Right cardiac atrium (tissue), 5 donors: ENCODE measurements at places on chromosomes 5 and 9. TPM values are rescaled to one million over a fixed set of nuclear protein-coding genes. Genes with fewer than 3 reads are reported as not detected.

Gene ZDHHC11
- 19.3 TPM for total RNA-seq

Gene GAS1
- 27.8 TPM for total RNA-seq

Gene PKD2L2
- 0.85 TPM for total RNA-seq

DNA sequence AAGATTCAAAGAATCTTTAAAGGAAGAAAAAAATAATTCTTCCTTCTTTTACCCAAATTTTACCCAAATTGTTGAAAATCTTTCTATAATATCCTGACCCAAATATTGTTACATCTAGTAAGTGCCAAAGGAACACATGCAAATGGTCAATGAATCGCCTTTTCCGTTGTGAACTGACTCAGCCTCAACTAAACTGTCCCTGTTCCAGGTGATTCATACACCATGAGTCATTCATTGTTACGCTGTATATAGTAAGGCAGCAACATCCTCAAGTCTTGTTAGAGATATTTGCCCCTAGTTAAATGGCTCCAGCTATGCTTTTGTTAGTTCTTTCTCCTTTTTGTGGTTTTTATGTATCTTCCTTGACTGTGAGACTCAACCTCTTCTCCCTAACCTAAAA is 9.7 kb downstream of the PTGER4 start:
- DNase-seq, result no peak

DNA sequence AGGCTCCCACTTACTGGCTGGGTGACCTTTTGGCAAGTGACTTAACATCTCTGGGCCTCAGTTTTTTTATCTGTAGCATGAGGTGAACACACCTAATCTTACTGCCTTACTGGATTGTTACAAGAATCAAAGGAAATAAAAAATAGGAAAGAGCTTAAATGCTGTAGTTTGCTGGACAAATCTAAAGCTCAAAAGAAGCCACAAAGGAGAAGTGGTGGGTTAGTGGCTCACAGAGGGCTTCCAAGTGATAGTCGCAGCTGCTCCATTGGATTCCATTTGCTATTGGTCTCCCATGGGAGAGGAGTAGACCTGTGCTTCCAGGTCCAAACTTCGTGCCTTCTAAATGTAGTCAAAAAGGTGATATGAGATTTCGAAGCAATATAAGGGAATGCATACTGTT is 123.6 kb downstream of the SEMA6A start:
- no peak for DNase-seq

GRCh38 chr5:124210111-124210910 is 536.1 kb downstream of the ZNF608 start:
- no peak for DNase-seq

- DNase-seq, result no peak
Measured at GRCh38 chr9:111904891-111905291, 8.3 kb downstream of the UGCG start.

DNA sequence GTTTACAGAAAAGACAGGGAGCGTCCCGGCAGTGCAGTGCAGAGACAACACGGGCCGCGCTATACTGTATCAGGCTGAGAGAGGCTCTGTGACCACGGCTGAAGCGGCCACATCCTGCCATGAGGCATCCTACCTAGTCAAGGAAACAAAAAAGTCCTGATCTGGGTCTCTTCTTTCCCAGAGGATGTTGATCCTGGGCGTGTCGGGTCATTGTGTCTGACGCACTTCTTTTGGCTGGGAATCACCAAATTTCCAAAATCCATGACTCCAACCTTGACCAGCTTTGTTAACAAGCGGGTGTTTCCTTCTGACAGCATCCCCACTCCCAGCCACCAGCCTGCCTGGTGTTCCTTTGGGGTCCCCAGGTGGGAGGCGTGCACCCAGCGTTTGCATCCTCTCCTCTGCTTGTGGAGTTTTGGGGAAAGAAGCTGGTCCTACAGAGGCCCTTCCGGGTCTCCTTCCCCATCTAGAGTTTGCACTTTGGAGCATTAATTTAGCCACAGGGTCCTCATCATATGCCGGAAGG is 91.4 kb upstream of the RAI14 start:
- peak; percentile 54 for DNase-seq

DNA sequence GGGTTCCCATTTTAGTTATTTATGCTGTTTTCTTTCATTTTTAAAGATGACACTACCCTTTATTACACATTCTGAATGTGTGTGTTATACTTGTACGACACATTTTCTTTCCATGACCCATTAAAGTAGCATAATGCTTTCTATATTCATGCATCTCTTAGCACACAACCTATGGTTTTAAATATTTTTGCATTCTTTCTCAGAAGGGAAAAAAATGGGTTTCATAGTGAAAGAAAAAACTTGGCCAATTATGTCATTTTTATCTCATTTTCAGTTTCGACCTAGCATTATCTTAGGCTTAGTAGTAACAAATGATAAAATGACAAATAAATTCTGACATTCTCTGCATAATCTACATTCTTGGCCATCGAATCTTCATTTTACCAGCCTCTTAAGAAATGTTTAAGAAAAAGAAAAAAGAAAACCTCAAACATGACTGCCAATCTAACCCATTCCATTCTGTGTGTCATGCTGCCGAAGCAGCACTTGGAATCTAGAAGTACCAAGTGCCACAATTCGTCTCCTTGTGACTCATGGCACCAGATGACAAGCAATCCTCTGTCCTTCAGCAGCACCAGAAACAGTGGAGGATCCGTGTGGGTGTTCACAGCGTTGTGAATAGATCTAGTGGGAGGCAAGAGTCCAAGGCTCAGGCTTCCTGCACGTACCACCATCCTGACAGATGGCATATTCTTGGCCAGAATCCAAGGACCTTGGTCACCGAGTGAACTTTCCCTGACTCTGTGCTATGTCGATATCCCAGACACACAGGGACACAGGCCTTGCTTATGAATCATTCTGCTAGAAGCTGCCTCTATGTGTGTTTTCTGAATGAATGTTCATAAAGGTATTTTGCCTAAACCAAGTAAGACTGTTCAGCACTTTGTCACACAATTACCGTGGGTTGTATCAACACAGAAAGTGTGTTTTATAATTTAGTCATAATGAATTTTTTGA is 502.7 kb downstream of the NR2F1-AS1 start:
- DNase-seq, result peak; percentile 77

DNA sequence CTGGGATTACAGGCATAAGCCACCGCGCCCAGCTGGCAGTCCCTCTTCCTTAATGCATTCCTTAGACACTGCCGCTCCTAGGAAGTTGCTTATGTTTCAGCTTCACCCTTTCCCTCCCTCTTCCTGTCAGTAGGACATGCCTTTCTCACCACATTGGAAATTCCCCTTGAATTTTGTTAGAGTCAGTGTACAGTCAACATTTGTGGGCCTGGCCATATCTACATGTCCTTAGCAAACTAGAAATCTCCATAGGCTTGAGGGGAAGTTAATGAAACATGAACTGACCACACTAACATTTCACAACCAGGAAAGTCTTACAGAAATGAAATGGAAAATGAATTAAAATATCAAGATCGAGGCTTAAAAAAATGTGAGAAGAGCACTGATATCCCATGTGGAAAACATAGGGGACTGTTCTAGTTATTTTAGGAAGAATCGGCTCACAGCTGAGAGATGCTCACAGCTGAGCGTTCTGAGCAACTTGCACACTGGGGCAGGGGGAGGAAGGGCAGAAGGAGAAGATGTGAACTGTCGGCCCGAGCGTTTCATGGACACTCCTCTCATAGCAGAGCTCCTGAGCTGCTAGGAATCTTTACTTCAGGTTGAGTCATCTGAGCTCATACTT is 21.1 kb upstream of the LVRN start:
- no peak for DNase-seq

DNA sequence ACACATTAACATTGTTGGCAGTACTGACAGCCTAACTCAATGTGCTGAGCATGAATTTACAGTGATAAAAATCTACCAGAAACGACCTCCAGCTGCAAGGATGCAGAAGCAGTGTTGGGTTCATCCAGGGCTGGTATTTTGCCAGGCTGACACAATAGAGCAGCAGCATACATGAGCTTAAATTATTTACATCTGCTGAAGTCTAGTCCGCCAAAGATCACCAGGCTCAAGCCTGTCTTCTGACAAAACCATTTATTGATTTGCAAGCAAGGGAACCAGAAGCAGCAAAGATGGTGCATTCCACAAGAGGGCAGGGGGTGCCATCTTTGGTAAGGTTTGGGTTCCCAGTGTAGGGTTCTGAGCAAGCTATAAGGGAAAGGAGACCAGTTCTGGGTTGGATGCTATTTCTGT is 8.7 kb upstream of the C5orf34 start:
- DNase-seq, result no peak

- DNase-seq, result no peak
Measured at GRCh38 chr5:178474562-178475184, 115.5 kb downstream of the COL23A1 start.

- no peak for DNase-seq
Measured at GRCh38 chr9:115671963-115672305, 481.7 kb upstream of the PAPPA start.
